ENCODE measurements at places on chromosomes 6 and 20.
A peak's percentile ranks its signal among the peaks of the same experiment; 100 is the strongest.

DNA sequence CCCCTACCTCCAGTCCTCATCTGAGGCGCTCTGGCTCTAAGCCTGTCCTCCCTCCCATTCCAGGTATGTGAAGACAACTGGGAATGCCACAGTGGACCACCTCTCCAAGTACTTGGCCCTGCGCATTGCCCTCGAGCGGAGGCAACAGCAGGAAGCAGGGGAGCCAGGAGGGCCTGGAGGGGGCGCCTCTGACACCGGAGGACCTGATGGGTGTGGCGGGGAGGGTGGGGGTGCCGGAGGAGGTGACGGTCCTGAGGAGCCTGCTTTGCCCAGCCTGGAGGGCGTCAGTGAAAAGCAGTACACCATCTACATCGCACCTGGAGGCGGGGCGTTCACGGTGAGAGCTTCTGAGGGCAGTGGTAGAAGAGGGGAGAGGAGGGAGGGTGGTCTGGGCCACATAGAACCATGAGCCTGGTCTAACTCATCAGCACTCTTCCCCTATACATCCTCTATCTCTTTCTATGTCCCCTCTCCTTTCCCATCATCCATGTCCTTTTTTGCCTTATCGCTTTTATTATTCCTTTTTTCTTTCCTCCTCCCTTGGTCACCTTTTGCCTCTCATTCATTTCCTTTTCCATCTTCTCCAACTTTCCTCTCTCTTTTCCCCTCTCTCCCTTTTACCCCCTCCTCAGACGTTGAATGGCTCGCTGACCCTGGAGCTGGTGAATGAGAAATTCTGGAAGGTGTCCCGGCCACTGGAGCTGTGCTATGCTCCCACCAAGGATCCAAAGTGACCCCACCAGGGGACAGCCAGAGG is 3.5 kb downstream of the RING1 start:
- peak; percentile 76 for DNase-seq

DNA sequence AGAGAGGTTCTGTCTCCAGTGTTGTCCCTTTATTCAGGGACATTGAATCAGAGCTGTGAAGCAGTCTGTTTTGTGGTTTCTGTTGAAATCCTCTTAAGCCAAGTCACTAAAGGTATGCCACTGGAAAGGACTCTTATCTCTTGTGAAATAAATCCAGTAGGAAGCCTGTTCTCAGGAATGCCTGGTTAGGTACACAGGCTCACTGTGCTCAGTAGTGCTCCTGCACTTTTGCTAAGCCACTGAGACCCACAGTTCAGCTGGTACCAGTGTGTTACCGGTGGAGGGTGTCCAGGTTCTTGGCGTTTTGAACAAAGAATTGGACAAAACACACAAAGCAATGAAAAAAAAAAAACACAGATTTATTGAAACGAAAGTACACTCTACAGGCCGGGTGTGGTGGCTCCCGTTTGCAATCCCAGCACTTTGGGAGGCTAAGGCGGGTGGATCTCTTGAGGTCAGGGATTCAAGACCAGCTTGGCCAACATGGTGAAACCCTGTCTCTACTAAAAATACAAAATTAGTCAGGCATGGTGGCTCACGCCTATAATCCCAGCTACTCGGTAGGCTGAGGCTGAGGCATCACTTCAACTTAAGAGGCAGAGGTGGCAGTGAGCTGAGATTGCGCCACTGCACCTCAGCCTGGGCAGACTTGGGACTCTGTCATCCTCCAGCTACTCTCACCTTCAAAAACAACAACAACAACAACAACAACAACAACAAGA is 186.1 kb downstream of the JARID2 start:
- DNase-seq, result no peak

- DNase-seq, result no peak
Observed at GRCh38 chr20:1010659-1011058, 8.5 kb upstream of the RSPO4 start.

DNA sequence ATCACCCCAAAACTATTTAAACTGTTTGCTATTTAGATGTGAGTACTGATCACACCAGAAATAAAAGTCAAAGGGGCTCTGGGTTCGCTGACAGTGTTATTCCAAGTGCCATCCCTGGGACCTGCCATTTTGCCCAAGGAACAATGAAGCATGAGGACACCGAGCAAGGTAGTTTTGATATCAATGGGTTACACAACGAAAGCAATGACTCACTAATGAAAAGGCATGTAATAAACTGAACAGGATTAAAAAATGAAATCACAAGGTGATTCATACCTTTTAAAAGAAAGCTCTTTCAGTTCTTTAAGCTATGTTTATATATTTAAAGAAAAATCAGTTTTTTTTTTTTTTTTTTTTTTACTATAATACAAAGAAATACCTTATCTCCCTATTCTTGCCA is 102.0 kb downstream of the HS3ST5 start:
- DNase-seq, result no peak

GRCh38 chr6:29524444-29525310 is 34.9 kb downstream of the UBD start:
- DNase-seq, result no peak

GRCh38 chr20:3828798-3829197 is 8.5 kb downstream of the AP5S1 start:
- no peak for DNase-seq

DNA sequence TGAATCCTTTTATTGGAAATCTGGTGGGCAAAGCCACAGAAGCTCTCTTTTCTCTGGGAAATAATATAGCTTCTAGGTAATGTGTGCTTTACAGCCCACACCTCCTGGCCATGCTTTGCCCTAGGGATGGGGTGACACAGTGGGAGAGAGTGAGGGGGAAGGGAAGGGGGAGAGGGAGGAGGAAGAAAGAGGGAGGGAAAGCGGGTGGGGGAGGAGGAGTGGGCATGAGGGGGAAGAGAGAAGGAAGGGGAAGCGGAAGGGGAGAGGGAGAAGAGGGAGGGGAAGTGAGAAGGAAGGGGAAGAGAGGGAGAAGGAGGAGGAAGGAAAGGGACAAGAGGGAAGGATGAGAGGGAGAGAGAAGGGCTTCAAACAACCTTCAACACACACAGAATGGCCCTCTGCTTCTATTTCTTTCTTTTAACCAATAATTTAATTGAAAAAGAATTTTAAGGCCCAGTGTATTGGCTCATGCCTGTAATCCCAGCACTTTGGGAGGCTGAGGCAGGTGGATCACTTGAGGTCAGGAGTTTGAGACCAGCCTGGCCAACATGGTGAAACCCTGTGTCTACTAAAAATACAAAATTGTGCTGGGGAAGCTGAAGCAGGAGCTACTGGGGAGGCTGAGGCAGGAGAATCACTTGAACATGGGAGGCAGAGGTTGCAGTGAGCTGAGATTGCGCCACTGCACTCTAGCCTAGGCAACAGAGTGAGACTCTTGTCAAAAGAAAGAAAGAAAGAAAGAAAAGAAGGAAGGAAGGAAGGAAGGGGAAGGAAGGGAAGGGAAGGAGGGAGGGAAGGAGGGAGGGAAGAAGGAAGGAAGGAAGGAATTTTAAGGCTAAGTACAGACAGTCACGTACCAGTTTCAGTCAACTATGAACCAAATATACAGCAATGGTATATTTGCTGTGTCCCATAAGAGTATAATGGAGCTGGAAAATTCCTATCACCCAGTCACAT is 75.2 kb downstream of the RSPH3 start:
- no peak for DNase-seq

DNA sequence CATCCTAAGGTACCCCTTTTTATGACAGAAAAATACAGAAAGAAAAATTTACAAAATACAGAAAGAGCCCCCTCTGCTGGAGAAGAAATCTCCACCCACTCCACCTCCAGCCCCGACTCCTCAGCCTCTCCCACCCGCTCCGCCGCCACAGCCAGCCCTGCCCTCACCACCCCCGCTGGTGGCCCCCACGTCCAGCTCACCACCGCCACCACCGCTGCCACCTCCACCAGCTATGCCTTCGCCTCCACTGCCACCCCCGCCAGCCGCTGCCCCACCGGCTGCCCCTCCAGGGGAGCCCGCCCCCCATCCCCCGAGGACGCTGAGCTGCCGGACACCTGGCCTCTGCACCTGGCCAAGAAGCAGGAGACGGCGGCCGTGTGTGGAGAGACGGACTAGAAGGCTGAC is 17.7 kb downstream of the WFDC2 start:
- DNase-seq, result no peak
